T-helper 9 cell (primary cell): ENCODE measurements at places on chromosomes 2 and 18.

DNA sequence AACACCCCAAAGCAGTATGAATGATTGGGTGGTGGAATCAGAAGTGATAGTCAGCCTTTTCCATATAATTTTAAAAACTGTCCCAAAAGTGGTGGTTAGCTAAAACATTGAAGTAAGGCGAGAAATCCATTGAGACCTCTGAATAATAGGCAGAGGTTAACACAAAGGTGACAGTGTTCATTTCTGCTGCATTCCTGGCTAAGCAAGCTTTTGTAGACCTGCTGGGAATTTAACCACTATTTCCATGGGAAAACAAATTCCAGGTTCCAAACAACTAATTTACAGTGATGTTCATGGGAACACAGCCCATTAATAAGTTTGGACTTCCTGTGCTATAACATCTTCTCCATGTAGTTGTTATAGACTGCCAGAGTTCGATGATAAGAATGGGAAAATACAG is 6.3 kb upstream of the INO80D start:
- DNase-seq, result no peak

GRCh38 chr2:25794544-25795276 is 83.6 kb downstream of the ASXL2 start:
- DNase-seq, result no peak

GRCh38 chr18:43539862-43540261 is 262.6 kb upstream of the SYT4 start:
- no peak for DNase-seq

DNA sequence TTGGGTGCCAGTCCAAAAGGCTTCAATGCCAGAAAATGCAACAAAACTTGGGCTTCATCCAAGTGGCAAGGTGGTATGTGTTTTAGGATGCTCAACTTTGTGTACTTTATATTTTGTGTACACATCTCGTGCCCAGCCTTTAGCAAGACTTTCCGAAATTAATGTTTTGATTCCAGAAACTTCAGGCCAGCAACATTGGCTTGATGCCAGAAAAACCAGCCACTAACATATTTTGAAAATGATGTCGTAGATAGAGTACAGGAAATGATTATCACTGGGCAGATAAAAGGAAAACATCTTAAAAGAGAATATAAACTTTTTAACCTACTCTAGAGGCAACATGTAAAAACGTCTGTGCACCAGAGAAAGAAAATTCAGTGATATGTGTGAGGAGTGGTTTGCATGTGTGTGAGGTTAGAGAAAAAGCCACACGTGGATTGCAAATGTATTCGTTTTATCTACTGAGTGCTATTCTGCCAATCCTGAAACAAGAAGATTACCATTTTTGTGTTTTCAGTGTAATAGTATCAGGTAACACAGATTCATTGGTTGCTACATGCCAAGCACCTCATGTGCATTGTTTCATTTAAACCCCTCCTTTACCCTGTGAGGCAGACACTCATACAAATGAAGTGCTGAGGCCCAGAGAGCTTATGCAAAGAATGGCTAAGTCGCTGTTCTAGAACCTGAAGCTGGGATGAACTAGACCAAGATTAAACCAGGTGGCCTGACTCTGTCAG is 264.8 kb downstream of the C1D start:
- DNase-seq, result no peak

- no peak for DNase-seq
Observed at GRCh38 chr2:192126912-192127311, 67.8 kb downstream of the TMEFF2 start.

DNA sequence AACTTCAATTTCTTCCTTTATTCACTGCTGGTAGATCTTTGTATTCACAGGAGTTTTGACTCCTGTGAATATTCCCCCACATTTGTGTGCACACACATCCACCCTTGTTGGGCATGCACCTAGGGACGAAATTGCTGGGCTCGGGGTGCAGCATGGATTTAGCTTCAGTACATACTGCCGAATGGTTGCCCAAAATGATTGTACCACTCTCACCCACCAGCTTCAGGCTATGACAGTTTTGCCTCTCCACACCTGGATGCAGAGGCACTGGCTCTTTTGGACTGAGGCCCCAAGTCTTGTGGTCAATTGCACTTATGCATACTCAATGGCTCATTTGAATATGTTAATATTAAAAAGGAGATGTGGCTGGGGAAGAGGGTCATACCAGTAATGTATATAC is 65.1 kb upstream of the ODC1 start:
- no peak for DNase-seq

GRCh38 chr2:12982149-12982584 is 265.4 kb downstream of the TRIB2 start:
- DNase-seq, result no peak

- DNase-seq, result no peak
Observed at GRCh38 chr2:128324008-128324896, 5.6 kb upstream of the HS6ST1 start.

DNA sequence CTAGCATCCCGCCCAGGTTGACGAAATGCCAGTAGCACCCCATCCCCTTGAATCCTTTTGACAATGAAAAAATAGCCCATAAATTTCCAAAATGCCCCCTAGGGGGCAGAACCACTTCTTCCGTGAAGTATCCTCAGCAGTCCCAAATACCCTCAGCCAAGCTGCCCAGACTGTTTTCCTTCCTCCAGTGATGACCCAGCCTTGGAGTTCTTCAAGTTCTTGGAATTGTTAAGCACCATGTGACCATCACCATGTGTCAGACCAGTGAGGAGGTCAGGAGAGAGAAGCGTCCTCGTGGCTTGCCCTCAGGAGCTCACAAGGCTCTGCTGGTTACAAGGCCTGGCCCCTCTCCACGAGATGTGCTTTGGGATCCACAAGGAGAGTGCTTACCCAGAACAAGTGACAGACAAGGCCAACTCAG is 1.4 kb upstream of the SLC23A3 start:
- peak; percentile 12 for DNase-seq

DNA sequence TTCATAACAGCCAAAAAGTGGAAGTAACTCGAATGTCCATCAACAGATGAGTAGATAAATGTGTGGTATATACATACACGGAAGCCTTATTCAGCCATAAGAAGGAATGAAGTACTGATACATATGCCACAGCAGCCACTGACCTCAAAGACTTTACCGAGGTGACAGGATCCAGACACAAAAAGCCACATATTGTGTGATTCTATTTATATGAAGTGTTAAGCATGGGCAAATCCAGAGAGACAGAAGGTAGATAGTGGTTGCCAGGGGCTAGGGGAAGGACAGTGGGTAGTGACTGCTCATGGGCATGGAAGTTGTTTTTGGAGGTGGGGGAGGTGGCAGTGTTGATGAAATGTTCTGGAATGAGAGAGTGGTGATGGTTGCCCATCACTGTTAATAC is 33.9 kb downstream of the ZAP70 start:
- DNase-seq, result no peak

GRCh38 chr2:222900354-222900753 is 39.5 kb downstream of the ACSL3 start:
- DNase-seq, result no peak

DNA sequence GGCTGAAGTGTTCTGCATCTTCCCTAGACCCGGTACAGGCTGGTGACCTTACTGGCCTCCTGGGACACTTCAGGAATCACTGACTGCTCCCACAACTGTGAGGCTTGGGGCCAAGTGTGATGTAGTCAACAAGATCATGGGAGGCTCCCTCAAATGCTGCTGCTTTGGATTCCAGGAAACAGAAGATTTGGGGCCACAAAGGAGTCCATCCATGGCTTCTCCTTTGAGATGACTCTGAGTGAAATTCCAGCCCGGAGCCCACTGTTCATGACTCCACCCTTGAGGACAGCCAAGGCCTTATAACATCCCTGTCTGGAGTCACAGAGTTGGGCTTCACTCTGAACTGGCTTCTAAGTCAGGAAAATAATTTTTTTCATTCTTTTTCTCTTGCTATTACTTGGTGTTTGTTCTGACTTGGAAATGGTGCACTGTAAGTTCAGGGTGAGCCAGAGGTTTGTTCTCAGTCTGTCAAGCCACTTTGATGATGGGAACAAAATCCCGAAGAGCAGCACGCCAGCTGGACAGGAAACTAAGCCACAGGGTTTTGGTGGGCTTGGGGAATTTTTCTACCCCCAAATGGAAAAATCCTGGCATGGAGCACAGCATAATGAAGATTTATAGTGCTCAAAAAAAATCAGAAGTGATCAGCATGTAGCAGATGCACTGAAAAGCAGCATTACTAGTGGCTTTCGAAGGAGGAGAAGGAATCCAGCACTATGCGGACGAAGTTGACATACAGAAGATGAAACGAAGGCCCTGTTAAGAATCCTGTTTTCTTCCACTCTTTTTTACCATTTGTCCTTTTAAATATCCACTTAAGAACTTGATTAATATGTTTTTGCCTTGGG is 98.1 kb upstream of the ZFP36L2 start:
- DNase-seq, result no peak

DNA sequence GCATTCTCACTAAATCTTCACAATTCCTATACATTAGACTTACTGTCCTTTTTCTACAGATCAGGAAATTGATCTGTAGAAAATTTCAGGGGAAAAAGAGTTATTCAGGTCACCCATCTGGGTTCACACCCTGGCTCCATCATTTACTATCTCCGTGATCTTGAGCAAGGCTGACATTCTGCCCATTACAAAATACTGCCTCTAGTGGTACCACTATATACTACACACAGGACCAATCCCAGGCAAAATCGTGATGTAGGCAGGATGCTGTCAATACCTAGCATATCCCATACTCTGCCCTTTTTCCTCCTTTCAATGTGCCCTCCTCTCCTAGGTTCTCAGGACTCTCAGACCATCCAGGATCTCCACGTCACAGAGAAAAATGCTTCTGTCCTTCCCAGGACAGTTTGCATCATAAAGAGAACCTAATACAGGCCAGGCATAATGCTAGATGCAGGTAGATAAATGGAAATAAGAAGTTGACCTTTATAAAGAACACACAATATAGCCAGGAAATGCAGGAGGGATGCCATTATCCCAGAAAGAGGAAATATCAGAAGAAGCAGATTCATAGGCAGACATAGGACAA is 101.9 kb downstream of the CDH20 start:
- no peak for DNase-seq

DNA sequence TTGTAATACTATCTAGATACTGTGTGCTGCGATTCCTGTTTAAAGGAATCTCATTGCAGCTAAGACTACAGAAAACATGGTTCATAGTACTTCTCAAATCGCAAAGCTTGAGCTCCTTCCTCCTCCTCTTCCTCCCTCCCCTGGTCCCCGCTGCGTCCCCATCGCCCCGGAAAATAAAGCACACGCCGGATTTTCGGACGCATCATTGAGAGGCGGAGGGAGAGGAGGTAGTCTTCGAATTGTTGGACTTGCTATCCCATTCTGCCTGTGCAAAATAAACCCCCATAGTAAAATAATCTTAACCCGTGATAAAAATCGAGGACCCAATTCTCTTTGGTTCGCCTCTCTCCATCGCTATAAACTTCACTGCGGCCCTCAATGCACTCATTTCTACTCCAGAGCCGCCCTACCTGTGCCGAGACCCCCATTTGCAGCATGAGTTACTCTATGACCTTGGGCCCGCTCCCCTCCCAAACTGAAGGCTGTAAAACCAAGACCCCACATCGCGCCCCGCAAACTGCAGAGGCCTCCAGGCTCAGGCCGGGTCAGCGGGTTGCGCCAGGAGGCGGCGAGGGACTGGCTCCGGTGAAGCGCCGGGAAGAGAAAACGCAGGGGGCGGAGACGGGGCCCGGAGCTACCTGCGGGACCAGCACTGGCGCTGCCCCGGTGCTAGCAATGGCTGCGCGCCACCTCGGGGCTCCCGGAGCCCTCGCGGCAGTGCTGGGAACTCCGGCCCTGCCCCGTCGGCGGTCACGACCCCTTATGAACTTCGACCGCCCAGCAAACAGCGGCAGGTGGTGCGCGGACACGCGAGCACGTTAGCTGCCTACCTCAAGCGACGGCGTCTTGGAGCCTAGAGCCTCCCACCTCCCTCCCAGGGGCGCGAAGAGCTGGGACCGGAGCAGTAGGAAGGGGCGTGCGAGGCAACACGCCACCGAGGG is 649 bp downstream of the ESCO1 start:
- DNase-seq, result no peak

GRCh38 chr2:102809291-102810189 is 47.7 kb downstream of the TMEM182 start:
- DNase-seq, result no peak

DNA sequence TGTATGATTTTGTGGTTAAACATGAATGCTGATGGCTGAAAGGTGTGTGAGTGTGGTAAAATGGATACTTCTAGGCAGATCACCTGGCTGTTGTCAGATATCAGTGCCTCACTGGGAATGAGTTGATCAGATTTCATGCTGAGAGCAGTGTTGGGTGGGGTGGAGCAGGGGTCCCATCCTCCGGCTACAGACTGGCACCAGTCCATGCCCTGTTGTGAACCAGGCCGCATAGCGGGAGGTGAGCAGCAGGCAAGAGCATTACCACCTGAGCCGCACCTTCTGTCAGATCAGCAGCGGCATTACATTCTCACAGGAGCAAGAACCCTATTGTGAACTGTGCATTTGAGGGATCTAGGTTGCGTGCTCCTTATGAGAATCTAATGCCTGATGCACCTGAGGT is 78.7 kb downstream of the GLI2 start:
- DNase-seq, result no peak

DNA sequence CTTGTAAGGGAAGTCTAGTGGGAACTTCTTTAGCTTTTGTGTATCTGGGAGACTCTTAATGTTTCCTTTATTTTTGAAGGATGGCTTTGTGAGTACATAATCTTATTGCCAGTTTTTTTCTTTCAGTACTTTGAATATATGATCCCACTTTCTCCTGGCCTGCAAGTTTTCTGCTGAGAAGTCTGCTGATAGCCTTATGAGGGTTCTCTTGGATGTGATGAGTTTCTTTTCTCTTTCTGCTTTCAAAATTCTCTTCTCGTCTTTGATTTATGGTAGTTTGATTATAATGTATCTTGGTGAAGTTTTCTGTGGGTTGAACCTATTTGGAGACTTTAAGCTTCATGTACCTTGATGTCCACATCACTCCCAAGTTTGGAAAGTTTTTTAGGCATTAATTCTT is 28.1 kb downstream of the COLEC11 start:
- no peak for DNase-seq

GRCh38 chr2:25566694-25567093 is 106.7 kb downstream of the DTNB start:
- no peak for DNase-seq
